ENCODE measurements at places on chromosomes 12 and 14.

- no peak for DNase-seq
Measured at GRCh38 chr14:96508900-96509299, 6.7 kb downstream of the PAPOLA start.

GRCh38 chr12:6345319-6346091 is 3.6 kb upstream of the TNFRSF1A start:
- DNase-seq, result peak; percentile 77

GRCh38 chr14:93219103-93219726 is 12.2 kb downstream of the UBR7 start:
- DNase-seq, result peak; percentile 31

DNA sequence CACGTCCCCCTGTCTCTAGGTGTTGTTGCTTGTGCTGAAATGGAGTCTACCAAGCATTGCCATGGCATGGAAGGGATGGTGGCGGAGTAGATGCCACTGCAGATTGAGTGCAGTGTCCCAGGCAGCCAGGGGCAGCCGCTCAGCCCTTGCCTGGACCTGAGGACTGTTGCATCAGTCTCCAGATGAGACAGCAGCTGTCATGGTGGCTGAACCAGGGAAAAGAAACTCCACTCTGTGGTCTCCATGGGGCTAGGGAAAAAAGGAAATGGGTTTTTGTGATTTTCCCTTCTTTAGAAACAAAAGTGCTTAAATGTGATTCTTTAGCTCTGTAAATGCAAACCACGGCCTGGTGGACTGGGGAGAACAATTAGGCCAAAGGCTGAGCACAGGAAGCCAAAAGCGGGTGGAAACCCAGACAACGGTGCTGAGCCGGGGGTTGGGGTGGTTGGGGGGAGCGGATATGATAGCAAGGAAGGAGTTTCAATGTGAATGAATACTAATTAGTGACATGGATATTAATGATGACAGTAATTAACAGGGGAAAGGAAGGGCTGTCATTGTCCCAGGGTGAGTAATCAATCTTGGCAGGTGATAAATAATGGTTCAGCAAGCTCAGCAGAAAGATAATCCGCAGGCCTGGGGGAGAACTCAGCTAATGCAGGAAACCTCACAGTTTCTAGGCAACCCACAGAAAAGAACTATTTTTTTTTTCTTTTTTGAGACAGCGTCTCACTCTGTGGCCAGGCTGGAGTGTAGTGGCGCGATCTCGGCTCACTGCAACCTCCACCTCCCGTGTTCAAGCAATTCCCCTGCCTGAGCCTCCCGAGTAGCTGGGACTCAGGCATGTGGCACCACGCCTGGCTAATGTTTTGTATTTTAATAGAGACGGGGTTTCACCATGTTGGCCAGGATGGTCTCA is 442.6 kb downstream of the DPF3 start:
- DNase-seq, result no peak

DNA sequence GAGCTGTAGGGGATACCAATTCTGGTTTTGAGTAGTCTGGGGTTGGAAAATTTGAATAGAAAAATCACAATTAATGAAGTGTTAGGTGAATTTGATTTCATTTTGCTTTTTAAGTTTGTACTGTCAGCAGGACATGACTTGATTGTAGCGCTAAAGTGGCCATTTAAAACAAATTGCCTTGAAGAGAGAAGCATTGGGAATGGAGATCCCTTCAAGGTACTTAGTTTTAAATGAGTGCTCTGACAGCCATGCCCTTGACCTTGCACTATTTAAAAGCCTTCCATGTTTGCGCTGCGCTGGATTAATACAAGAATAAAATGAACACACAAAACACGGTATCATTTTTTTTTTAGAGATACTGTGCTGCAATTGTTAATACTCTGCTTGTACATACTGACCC is 345.9 kb downstream of the NAV3 start:
- DNase-seq, result no peak

DNA sequence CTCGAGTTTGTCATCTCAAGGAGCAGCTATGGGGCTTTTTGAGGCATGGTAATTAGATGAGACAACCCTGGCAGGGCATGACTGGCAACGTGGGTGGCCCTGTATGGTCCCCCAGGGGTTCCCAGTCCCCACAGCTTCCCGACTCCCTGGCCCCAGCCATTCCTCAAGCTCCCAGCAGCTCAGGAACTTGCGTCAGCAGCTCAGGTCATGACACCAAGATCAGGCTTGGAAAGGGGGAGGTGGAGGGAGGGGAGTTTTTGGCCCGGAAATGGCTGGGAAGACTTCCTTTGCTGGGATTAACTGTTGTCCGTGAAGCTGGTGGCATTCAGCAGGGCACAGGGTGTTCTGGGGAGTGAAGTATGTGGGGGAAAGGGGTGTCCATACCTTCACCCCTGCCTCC is 10.4 kb upstream of the NRIP2 start:
- no peak for DNase-seq

- no peak for DNase-seq
Measured at GRCh38 chr14:103973354-103973753, 31.0 kb upstream of the RD3L start.

GRCh38 chr12:121774968-121775474 is 18.5 kb downstream of the RHOF start:
- no peak for DNase-seq

DNA sequence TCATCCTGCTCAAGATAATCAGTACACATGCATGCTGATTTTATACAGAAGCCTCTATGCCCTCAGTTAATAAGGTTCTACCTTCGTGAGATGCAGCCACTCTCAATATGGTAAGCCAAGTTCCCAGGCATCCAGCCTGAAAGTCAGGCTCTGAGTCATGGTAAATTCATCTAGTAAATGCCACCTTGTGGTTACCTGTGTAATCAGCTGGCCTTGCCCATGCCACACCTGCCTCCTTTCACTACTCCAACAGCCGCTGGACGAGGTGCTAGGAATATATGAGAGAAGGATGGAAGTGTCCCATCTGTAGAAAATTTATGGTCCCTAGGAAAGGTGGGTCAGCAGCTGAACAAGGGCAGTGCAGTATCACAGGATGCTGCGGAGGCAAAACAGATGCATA is 207.3 kb downstream of the SSPN start:
- DNase-seq, result no peak

- no peak for DNase-seq
Measured at GRCh38 chr12:44381341-44381740, 494.8 kb downstream of the NELL2 start.

DNA sequence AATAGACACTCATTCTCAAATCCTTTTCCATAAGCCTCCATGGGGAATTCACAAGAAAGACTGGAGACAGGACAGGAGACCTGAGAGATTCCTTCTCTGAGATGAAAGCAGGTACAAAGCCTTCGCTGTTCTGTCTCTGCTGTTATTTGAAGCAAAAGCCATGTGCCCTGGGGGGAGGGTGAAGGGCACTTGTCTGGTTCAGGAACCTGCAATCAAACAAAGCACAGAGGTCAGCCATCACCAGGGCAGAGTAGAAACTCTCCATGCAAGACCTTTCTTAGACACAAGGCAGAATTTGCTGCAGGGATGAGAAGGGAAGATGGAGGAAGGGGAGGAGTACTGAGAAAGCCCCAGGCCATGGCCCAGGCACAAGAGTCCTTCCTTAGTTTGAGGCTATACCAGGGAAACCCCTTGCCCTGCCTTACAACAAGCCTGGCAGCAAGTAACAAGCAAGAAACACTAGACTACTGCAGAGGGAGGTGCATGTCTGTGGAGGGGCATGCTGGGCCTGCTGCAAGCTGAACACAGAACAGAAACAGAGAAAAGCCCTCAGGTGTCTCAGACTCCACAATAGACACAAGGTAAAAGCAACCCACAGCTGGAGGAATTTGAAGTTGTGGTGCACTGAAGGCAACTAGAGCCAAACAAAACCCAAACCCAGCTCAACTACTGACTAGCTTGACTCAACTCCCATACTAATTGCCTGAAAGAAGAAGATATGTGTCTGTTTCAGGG is 7.8 kb upstream of the ART4 start:
- no peak for DNase-seq

GRCh38 chr14:72457641-72458040 is 436.3 kb downstream of the DPF3 start:
- no peak for DNase-seq

GRCh38 chr12:110531741-110532333 is 29.7 kb downstream of the RAD9B start:
- no peak for DNase-seq

- DNase-seq, result no peak
Measured at GRCh38 chr14:21924479-21924878, 250.9 kb upstream of the OR4E1 start.

- no peak for DNase-seq
Measured at GRCh38 chr14:35504260-35504659, 29.7 kb upstream of the INSM2 start.

DNA sequence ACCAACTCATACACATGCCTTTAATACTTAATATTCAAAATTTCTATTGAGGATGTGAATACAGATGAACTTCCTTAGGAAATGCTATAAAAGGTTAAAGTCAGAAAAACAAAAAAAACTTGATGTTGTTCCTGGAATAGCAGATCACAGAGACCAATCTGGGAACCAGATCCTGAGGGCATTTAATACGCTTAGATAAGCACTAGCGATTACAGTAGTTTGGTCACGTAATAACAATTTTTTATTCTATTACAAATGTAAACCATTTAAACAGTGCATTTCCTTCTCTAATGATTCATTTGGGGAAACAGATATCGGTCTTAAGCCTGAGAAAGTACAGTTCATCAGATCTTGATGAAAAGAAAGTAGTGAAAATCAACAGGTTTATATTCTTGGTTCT is 30.8 kb upstream of the ABCC9 start:
- DNase-seq, result no peak

- no peak for DNase-seq
Measured at GRCh38 chr14:32588448-32589320, 259.6 kb downstream of the AKAP6 start.

- DNase-seq, result peak; percentile 32
Measured at GRCh38 chr14:28751467-28752058, 15.0 kb upstream of the FOXG1 start.

GRCh38 chr12:49730568-49731101 is 10.7 kb upstream of the TMBIM6 start:
- DNase-seq, result no peak

GRCh38 chr12:6084261-6084968 is 40.1 kb downstream of the VWF start:
- DNase-seq, result no peak

DNA sequence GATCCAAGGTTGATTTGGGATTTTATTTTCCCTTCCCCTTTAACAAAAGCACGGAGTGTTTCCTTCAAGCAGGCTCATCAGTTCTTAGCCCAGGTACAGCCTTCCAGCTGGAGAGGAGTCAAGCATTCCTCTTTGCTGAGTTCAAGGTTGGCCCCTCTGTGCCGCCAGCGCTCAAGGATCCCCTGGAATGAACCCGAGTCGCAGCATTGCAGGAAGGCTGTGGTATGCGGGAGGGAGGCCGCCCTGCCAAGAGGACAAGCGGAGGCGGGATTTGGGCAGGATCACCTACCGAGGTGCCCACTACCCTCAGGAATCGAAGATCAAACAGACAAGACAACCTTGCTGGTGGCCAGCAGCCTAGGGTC is 53.9 kb upstream of the NCOR2 start:
- no peak for DNase-seq

GRCh38 chr14:54894995-54895394 is 7.6 kb downstream of the GCH1 start:
- DNase-seq, result no peak

GRCh38 chr12:95480230-95480629 is 6.3 kb downstream of the METAP2 start:
- DNase-seq, result no peak

- DNase-seq, result no peak
Measured at GRCh38 chr12:109689426-109689825, 24.2 kb upstream of the FAM222A start.

GRCh38 chr14:103301512-103302354 is 32.3 kb upstream of the EIF5 start:
- no peak for DNase-seq

GRCh38 chr12:128820723-128821432 is 2.9 kb downstream of the SLC15A4 start:
- DNase-seq, result no peak

DNA sequence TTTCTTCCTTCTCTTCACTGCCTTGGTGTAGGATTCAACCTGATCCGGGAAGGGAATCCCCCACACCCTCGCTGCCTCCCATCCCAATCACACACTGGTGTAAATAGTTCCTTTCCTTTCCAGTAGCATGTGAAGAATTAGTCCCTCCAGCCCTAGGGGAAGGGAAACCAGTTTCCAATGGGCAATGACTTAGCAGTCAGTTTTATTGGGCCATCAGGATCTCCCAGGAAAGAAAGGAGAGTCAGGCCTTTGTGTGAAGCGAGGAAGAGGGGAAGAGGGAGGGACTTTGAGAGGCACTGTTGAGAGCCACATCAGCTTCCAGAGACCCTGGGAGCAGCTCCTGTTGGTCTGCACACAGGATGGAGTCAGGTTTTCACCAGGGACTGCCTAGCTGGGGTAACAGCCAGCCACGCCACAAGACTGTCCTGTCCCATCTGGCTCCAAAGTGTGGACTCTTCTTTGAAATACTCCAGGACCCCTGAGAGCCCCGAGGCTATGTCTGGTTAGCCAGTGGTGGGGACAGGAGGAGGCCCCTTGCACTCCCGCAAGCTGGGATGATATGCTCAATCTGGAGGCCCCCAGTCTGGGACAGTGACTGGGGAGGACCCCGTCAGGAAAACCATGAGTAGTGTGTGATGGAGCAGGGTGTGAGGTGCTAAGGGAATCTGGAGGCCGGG is 27.9 kb downstream of the MOAP1 start:
- no peak for DNase-seq

- DNase-seq, result no peak
Measured at GRCh38 chr12:106744600-106744999, 29.9 kb upstream of the RIC8B start.

DNA sequence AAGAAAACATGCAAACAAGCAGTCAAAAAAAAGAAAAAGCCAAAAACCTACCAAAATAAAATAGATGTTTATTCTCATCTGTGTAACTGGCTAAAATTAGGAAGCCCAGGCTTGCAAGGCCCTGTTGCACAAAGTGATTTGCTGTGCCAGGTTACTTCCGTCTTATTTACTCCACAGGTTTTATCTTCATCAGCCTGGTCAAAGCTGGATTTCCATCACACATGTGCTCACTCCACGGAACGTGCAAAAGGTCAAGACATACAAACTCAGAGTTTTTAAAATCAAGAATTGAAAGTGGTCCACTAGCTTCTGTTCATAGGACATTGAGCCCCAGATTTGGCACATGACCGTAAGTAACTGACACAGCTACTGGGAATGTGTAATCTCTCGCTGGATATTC is 14.8 kb downstream of the KCNJ8 start:
- no peak for DNase-seq

DNA sequence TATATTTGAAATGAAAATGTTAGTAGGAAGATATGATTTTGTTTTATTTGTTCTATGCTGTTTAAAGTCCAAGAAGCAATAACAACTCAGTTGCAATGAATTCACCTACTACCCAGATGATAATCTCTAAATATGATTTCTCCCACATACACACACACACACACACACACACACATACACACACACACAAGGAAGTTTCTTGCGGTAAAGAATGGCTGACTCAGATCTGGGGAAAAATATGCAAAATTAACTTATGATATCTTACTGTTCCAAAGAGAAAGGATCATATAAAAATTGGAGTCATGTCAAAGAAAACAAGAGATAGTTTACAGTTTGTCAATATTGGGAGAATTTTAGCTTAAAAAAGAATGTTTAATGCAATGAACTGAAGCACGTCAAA is 456.7 kb downstream of the SLC16A7 start:
- no peak for DNase-seq

GRCh38 chr12:12804432-12804886 is 8.7 kb upstream of the DDX47 start:
- DNase-seq, result peak; percentile 35

GRCh38 chr12:40344312-40344711 is 119.5 kb downstream of the LRRK2 start:
- DNase-seq, result no peak

- DNase-seq, result no peak
Measured at GRCh38 chr12:57952766-57953165, 11.4 kb downstream of the ATP23 start.

Data from amniotic stem cell (primary cell).